ENCODE measurements at places on chromosomes 13 and 19.

DNA sequence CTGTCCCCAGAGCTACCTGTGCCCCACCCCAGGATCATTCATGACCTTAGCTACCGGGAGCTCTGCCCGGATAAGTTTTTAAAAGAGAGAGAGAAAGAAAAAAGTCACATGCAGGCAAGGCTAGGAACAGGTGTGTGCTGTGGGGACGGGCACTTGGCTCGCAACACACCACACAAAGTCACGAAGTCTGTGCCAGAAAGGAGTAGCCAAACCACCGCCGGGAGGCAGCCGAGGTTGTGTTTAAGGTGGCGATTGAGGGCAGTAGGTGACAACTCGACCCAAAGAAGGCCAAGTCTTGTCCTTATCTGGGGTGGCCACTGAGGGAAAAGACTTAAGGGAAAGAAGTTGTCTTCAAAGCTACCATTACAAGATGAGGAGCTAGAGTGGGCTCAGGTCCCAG, 4.6 kb upstream of the TSHZ3 start:
- DNase-seq = no peak

- no peak for DNase-seq
Measured at GRCh38 chr13:82833923-82834322, 1048.4 kb downstream of the SLITRK1 start.

DNA sequence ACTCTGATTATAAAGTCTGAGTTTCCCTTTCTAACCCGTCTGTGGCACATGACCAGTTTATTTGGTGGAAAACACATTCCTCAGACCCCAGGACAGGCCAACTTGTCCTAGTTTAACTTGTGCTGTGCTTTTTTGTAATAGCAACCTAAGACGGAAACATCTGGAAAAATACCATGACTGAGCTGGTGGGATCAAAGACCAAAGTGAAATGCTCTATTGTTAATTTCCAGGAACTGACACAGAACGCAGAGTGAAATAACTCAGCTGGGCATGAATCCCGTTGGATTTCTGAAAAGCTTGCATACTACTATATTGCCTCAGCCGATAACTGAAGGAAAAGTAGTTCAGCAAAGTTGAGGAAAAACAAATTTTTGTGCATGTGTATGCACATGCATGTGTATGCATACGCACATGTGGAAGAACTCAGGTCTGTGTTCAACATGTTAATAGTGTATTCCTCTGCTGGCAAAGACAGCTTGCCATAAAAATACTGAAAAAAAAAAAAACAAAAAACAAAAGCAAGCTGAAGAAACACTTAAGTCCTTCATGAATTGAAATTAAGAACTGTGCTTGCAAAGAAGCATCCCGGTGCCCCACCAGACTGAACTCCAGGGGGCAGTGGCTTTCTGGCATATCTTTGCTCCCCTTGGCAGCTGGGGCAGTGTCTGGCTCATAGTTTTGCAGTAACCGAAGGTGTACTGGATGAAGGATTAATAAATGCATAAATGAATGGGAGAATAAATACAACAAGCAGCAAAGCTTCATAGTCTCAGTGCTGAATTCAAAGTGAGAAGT, 187.8 kb downstream of the LHFPL6 start:
- DNase-seq = no peak

GRCh38 chr13:48265217-48265815, 32.3 kb downstream of the ITM2B start:
- peak; percentile 11 for DNase-seq

GRCh38 chr19:13691569-13692435, 72.5 kb upstream of the MRI1 start:
- no peak for DNase-seq

DNA sequence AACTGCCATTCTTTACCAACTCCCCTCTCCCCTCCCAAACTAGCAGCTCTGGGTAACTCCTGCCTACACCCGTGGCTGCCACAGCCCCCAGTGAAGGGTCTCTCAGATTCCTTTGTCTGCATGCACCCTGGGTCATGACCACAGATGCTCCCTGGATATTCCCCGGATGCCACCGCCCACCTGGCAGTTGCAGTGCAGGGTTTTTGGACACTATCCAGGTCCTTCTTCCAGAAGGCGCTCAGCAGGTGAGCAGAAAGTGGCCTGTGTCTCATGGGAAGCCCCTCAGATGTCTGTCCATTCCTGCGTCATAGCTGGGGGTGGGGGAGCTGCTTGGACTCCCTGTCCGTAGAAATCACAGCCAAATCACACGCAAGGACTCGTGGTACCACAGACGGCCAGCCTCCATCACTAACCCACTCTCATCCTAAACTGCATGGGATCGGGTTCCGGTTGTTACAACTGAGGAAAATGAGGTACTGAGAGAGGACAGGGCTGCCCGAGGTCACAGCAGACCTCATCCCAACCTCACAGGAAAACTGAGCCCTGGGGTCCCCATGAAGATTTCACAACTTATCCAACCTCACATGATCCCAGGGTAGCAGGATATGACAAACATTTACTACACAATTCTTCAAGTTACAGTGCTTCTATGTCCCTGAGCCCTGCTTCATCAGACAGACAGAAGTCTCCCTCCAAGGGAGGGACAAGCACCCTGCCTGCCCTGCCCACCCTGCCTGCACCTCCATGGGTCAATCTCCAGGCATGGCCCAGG, 38.6 kb downstream of the ELL start:
- no peak for DNase-seq

All from activated CD4-positive, alpha-beta T cell treated with anti-CD3 and anti-CD28 coated beads for 4 hours (primary cell).